ENCODE measurements at places on chromosomes 7 and 10. TPM values are rescaled to one million over a fixed set of nuclear protein-coding genes. Genes with fewer than 3 reads are reported as not detected.
A peak's percentile ranks its signal among the peaks of the same experiment; 100 is the strongest.

DNA sequence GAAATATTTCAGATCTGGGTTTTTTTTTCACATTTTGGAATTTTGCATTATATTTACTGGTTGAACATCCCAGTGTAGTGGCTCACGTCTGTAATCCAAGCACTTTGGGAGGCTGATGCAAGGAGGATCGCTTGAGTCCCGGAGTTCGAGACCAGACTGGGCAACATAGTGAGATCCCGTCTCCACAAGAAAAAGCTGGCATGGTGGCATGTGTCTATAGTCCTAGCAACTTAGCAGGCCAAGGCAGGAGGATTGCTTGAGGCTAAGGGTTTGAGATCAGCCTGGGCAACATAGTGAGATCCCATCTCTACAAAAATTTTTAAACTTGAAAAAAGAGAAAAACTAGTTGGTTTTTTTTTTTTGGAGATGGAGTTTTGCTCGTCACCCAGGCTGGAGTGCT lies 6.0 kb downstream of the RFC2 start:
- DNase-seq, result no peak

GRCh38 chr10:67471022-67471421 lies 225.0 kb downstream of the CTNNA3 start:
- no peak for DNase-seq

GRCh38 chr7:27459731-27460053 lies 203.0 kb downstream of the HIBADH start:
- DNase-seq, result no peak

CALML3 gene
- 0.11 TPM for total RNA-seq

DNA sequence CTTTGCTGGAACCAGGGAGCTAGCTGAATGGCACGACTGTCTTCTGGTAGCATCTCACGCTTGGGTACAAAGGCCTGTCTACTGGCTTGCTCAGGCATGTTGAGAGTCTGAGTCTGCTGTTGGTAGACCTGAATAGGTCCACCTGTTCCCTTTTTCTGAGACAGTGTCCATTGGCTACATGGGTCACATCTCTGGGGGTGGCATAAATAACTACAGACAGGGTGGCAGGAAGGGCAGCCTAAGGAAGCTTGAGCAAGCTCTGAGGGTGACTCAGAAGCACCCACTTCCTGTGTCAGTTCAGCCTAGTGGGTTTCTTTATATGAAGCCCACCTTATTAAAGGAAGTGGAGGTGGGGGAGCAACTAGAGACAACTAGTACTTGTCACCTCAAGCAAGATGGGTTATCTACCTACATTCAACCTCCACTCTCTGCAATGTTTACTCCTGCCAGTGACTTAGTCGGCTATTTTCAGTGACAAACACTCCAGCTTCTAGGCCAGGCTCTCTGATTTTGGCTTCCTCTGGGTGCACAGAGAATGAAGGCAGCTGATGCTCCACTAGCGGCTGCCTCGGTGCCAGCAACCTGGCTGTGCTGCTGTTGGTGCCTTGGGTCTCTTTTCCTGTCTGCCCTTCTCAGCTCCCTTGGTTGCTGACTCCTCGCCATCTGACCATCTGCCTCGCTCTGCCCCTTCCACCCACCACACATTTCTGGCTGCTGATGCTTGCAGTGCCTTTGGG lies 5.7 kb upstream of the ZYX start:
- DNase-seq, result no peak

HGF gene
- total RNA-seq, result 0.96 TPM

GRCh38 chr10:19699299-19699698 lies 116.9 kb upstream of the PLXDC2 start:
- no peak for DNase-seq

DNA sequence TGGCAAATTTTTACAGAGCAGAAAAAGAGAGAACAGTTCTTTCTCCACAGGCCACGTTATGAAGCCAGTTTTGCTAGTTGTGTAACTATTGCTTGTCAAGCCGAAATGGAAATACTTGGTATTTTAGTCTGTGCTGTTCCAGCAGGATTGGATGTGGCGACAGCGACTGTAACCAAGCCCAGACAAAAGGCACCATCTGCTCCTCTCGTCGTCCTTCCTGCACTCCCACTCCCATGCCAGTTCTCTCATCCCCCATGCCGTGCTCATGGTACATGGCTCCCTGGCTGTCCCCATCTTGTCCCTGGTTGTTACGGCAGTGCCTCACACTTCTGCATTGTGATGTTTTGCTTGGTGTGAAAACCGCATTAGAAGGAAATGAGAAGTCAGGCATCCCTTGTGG lies 185.7 kb upstream of the FZD8 start:
- DNase-seq, result no peak

DNA sequence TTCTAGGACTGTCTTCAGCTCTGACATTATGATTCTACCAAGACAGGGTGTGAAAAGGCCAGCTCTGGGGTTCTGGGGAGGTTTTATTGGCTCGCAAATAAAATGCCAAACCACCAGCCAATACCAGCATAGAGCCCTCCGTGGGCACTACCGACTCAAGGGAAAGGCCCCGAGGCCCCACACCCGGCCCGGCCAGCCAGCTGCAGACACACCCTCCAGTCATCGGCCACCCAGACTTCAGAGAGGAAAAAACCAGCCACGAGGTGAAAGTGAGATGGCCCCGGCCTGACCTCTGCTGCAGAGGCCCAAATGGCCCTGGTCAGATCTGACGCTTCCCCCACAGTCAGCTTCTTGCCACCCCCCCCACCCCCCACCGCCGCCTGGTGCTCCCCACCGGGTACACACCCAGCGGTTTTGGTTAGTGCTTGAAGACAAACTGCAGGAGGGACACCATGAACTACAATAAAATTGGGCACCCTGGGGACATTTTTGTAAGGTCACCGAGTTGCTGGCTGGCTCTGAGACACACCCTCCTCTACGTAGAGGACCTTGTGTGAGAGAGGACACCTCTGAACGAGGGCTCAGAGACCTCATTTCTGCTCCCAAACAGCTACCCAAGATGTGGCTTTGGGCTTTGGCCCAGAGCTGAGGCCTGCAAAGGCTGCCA lies 79.9 kb downstream of the PRKAG2 start:
- peak; percentile 51 for DNase-seq

CALHM3 gene
- total RNA-seq, result not detected

GRCh38 chr7:84294847-84295455 lies 100.4 kb upstream of the SEMA3A start:
- DNase-seq, result no peak

GRCh38 chr7:23043441-23043840 lies 29.5 kb upstream of the HYCC1 start:
- no peak for DNase-seq

DNA sequence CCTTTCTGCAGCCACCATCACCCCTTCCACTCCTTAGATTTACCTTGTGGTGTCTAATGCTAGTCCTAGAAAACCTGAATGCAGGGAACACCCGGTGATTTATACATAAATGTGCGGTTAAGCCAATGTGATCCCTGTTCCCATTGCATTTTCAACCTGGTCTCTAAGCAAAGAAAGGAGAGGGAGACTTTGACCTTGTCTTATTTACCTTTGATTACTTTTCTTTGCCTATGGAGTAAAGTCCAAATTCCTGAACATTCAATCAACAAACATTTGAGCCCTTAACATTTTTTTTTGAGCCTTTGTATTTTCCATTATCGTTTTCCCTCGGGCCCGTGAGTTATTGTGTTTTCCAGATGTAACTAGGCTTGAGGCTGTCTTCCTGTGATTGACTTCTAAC lies 233.9 kb downstream of the ZNF248 start:
- DNase-seq, result no peak

DLX6 gene
- not detected for total RNA-seq

- no peak for DNase-seq
Measured at GRCh38 chr7:49821181-49821580, 47.7 kb downstream of the VWC2 start.

ZNF365 gene
- total RNA-seq, result 0.25 TPM

- no peak for DNase-seq
Measured at GRCh38 chr7:106139265-106140251, 27.4 kb upstream of the SYPL1 start.

DNA sequence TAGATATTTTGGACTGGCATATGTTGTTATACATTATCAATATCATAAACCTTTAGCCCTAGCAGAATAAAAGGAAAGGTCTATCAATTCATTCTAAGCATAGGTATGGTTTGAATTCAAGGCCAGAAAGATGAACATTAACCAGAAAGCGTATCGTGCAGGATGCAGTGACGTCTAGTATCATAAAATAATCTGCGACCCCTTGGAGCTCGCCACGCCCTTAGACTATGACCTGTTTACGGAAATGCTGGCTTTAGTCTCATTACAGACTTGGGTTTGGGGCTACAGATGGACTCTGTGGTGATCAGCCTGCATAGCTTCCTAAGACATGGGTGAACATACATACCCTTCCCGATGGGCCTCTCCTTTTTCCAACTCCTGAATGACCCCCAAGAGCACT lies 21.5 kb downstream of the INSYN2A start:
- no peak for DNase-seq

- no peak for DNase-seq
Measured at GRCh38 chr7:143222782-143223181, 945 bp downstream of the TAS2R40 start.

DNA sequence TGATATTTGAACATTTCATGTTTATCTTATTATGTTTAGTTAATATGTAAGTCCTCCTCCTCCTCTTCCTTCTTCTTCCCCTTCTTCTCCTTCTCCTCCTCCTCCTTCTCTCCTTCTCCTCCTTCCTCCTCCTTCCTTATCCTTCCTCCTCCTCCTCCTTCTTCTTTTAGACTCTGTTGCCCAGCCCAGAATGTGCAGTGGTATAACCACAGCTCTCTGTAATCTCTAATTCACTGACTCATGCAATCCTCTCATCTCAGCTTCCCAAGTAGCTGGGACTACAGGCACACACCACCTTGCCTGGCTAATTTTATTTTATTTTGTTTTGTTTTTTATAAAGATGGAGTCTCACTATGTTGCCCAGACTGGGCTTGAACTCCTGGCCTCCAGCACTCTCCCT lies 83.4 kb upstream of the ODAD2 start:
- DNase-seq, result no peak

DNA sequence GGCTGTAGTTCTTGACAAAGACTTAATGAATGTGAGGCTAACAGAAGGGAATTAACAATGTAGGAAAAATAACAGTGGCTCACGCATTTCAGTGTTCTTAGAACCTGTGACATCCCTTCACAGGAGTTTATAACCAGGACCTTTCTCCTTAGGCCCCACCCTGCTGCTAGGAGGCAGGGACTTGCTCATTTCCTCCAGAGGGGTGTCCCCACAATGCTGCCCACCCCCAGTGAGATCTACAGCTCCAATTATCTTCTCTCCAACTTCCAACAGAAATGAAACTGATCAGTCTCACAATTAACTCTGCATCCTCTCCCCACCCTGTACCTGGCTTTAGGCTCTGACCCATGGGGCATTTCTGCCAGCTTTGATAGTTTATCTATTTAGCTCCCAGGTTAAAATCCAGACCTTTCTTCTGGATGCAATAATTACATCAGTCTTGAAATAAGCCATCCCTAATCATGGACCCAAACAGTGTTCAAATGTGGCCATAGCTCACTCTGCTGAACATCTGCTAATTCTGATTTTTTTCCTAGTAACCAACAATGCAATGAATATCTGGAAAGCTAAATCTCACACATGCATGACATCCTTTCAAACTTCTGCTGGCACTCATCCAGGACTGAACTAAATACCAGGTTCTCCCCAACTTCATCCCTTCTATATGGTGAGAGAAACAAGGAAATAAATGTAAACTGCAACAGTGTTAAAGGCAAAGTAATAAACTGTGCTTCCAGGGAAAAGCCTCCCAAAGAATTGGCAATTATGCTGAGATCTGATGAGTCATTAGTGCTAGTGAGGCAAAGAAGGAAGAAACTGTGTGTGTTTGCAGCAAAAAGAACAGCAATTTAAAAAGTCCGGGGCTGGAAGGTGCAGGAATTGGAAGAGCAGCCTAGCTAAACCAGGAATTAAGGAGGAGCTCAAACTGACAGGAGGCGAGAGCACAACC lies 64.6 kb downstream of the HERPUD2 start:
- DNase-seq, result no peak

DNA sequence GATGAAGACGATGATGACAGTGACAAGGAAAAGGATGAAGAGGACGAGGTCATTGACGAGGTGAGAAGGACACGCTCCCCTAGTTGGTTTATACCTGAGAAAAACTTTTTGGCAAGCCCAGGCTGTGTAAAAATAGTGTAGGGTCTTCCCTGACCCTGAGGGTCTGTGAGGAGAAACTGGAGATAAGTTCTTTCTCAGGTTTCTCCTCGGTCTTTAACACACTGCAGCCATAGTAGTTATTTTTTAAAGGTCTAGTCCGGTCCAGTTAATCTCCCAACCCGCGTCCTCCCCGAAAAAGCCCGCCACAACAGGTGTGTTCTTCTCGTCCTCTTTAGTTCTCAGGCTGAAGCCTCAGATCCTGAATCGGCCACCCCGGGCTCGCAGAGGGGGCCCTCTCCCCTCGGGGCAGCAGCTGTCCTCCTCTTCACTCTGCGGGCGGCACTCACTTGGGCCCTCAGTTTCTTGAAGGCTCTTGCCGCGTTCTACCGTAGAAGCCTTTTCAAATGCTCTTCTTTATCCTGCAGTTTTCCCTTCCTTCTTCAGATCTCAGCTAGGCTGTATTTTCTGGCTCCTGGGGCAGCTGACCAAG lies 411 bp downstream of the BCCIP start:
- peak; percentile 25 for DNase-seq

CHST3 gene
- 2.5 TPM for total RNA-seq

DNA sequence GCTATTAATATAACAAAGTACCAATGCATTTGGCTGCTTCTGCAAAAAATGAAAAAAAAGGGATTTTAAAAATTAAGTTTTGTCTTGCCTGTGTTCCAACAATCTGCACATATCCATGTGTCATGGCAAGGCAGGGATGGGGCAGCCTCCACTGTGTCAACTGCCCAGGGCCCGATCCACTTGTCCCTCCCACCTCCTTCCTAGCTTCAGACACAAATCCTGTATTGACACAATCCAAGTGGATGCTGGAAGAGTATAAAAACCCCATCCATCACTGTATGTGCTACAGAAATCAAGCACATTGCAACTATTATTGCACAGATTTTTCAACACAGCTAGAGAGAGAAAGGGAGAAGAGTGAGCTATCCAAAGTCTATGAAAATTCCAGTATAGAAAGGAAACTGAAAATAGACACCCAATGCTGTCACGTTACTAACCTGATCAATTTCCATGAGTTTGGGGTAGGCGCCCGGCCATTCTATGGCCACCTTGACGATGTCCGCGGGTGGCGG lies 106.4 kb downstream of the ELMO1 start:
- no peak for DNase-seq

DNA sequence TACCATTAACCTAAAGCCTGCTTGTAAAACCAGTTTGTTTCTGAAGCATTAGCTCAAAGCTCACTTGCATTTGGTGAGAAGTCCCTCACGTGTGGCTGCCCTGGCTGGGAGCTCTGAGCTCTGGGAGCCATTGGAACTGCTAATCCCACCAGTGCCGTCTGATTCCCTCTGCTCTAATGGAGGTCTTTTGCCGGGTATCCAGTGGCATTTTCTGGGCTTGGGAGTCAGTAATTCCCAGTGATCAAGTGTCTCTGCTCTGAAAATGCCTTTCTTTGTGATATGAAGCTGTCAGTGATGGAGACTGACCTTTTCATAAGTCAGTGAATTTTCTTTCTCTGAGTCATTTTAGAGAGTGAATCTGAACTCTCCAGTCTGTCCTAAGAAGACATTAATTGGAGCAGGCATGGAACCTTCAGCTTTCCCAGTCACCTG lies 36.9 kb upstream of the FAM20C start:
- no peak for DNase-seq

GRCh38 chr10:728603-729002 lies 39.1 kb upstream of the DIP2C start:
- no peak for DNase-seq

GRCh38 chr7:43937444-43937843 lies 11.2 kb downstream of the UBE2D4 start:
- no peak for DNase-seq
